ENCODE measurements at places on chromosomes 1 and 21.

GRCh38 chr1:35030338-35030737 is 1.4 kb downstream of the ZMYM6 start:
- no peak for DNase-seq

DNA sequence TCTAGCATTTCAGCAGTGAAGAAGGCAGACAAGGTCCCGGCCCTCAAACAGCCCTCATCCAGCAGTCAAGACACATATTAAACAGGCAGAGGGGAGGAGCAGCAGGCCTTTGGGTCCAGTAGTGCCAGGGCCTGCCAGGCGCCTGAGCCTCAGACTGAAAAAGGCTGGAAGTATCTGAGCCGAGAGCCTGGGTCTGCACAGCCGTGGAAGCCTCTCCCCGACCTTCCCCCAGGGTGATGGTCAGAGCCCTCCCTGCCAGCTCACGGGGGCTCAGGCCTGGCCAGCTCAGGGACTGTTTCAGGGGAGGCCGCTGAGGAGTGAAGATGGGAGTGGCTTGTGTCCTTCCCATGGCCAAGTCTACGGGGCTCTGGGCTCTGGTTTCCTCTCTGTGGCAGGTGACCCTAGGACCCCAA is 565.2 kb downstream of the PTPRU start:
- no peak for DNase-seq

- DNase-seq = no peak
Observed at GRCh38 chr1:170247751-170248521, 102.2 kb downstream of the NTMT2 start.

GRCh38 chr1:178267646-178268094 is 173.8 kb downstream of the RASAL2 start:
- no peak for DNase-seq

- no peak for DNase-seq
Observed at GRCh38 chr1:165793951-165794350, 25.3 kb upstream of the TMCO1 start.

Measured in cerebellar nuclear complex (tissue), 1 donor.